ENCODE measurements at places on chromosomes 2 and 18.
A peak's percentile ranks its signal among the peaks of the same experiment; 100 is the strongest.

DNA sequence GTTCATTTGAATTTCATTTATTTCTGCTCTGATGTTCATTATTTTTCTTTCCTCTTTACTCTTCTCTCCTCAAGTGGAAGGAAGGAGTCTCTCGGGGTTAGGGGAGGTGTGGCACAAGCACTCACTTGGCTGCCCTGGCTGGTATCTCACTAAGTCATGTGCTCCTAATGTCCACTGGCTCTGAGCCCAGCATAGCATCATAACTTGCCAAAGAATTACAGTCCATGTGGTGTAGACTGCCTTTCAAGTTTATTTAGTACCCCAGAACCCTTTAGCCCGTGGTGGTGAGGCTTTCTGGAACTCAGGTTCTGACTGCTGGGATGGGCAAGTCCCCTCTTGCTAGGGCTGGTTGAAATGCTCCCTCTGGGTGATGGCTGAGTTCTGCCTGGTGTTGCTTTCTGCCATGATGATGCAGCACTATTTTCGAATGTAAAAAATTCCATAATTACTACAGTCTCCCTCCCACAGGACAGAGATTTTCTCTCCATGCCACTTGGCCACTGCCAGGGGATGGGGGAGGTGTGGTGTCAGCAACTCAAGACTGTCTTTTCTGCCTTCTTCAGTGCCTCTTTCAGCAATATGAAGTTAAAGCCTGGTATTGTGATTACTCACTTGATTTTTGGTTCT lies 22.2 kb downstream of the SPAG16 start:
- DNase-seq, result no peak

DNA sequence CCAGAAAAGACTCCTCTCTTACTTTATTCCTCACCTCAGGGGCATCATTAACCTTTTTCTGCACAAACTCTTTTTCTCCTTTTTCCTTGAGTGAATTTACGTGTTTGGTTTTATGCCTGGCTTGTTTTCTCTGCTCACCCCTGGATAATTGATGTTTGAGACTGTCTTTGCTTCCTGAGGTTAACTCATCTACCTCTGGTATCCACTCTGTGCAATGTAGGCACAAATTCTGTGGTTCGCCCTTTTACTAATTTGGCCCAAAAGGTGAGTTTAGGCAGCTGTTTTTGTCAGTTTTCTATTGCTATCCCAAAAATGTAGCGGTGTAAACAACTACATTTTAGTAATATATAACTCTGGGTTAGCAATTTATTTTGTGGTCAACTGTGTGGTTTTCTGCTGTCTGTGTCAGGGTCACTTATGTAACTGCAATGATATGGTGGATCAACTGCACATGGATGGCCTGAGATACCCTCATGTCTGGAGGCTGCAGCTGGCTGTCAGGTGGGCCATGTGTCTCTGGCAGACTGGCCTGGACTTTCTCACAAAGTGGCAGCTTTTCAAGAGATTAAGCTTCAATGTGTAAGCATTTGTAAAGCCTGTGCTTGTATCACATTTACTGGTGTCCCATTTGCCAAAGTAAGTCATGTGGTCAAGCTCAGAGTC lies 329.7 kb downstream of the FSIP2 start:
- no peak for DNase-seq

GRCh38 chr2:217804791-217805667 lies 197.8 kb downstream of the TNS1 start:
- DNase-seq, result no peak

- DNase-seq, result no peak
Observed at GRCh38 chr2:238839428-238839827, 8.5 kb upstream of the TWIST2 start.

GRCh38 chr2:207123335-207123744 lies 42.4 kb downstream of the KLF7 start:
- DNase-seq, result no peak

DNA sequence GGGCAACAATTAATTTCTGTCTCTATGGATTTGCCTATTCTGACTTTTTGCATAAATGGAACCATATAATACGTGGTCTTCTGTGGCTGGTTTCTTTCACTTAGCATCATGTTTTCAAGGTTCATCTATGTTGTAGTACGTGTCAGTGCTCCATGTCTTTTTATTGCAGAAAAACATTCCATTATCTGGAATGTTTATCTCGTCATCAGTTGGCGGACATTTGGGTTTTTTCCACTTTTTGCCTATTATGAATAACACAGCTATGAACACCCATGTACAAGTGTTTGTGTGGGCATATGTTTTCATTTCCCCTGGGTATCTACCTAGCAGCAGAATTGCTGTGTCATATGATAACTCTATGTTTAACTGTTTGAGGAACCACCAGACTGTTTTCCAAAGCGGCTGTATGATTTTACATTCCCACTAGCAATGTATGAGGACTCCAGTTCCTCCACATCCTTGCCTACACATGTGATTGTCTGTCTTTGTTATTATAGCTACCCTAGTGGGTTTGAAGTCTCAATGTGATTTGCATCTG lies 49.9 kb downstream of the MYO7B start:
- DNase-seq, result no peak

DNA sequence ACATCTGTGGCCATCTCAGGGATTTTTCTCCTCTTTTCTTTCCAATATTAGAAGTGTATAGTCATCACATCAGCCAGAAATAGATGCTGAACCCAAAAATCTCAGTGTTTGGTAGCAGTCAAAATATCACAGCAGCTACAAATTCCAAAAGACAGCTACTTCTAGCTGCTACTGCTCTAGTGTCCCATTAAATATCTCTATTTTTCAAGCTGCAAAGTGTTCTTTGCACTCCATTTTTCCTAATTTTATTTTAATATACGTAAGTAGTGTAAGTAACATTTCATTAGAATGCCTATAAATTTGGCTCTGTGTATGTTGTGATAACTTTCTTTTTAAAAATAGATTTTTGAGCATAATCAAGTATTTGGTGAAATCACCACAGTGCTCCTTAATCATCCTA lies 967.3 kb downstream of the BCL11A start:
- no peak for DNase-seq

DNA sequence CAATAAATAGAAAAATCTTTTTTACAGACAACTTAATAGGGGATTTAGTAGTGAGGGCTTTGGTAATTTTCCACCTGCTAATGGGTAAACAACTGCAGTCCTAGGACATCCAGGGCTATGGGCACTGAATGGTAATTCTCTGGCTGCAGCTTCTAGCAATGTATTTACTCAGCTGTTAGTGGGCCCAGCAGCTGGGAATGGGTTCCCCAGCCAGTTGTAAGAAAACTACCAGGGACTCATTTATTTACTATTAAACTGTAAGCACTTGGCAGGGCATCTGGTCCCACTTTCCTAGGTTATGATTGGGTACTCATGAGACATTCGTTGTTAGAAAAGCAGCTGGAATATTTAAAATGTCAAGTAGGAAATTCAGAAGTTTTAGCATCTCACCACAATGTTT lies 363.8 kb upstream of the TRIB2 start:
- DNase-seq, result no peak

- DNase-seq, result peak; percentile 20
Observed at GRCh38 chr2:3839476-3839875, 136.1 kb downstream of the DCDC2C start.

- DNase-seq, result no peak
Observed at GRCh38 chr2:6880200-6880733, 2.7 kb downstream of the RSAD2 start.

GRCh38 chr2:28391564-28392296 lies 928 bp upstream of the FOSL2 start:
- peak; percentile 62 for DNase-seq

DNA sequence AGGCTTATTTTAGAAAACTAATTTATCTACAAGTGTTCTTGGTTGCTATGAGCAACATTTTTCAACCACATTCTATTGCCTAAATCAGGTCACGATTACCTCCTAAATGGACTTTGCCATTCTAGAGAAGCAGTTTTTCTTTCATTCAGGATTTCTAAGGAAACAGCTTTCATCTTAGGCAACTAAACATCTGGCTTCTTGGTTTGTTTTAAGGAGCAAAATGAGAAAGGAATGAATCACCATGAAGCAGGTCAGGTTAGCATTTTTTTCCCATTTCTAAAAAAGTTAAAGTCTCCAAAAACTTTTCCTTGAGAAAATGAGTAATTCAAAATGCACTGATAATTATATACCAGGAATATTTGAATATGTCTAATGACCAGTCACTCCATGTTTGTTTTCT lies 114.8 kb downstream of the GAREM1 start:
- DNase-seq, result no peak

GRCh38 chr2:16973586-16974286 lies 308.1 kb upstream of the CYRIA start:
- no peak for DNase-seq

GRCh38 chr2:224302952-224303351 lies 99.0 kb downstream of the FAM124B start:
- DNase-seq, result no peak

- DNase-seq, result no peak
Observed at GRCh38 chr2:219569041-219569440, 2.3 kb downstream of the OBSL1 start.

- DNase-seq, result peak; percentile 17
Observed at GRCh38 chr2:69914950-69915945, at the start of gene MXD1. TSS of gene MXD1 (plus strand) at chr2:69915109. CDS start at chr2:69915331, 222 bp downstream.

DNA sequence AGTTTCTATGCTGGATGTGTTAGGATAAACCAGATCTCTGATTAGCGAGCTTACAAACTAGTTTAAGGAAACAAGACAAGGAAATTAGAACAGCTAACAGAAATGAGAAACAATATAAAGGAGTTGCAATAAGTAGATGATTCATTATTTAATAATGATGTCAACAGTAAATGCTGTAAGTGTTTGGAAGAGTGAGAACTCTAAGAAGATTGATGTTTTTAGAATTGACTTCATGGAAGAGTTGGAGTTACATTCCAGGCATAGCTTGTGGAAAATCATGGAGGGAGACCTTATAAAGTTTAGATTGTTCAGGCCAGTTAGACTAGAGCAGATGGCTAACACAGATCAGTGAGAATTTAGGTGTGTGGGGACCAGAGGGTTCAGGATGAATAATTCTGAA lies 32.6 kb downstream of the PPP1R1C start:
- no peak for DNase-seq

- DNase-seq, result no peak
Observed at GRCh38 chr2:188964976-188965546, 9.1 kb upstream of the COL3A1 start.

GRCh38 chr2:43343573-43344304 lies 117.3 kb upstream of the ZFP36L2 start:
- peak; percentile 64 for DNase-seq

DNA sequence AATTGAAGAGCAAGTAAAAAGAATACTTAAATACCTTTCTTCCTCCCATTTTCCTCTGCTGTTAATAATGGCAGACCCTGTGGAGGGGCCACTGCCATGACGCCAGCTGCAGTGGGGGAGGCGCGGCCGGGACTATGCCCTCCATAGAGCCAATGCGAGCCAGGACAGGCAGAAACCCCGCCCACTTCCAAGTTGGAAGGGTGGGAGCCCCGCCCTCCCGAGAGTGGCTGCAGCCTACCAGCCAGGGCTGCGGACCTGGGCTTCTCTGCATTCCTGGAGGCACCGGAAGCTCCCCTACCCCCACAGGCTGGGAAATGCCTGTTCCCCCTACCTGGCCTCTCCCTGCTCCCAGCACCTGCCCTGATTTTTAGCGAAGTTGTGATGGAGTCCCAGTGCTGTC lies 439.4 kb upstream of the CDH19 start:
- DNase-seq, result no peak

DNA sequence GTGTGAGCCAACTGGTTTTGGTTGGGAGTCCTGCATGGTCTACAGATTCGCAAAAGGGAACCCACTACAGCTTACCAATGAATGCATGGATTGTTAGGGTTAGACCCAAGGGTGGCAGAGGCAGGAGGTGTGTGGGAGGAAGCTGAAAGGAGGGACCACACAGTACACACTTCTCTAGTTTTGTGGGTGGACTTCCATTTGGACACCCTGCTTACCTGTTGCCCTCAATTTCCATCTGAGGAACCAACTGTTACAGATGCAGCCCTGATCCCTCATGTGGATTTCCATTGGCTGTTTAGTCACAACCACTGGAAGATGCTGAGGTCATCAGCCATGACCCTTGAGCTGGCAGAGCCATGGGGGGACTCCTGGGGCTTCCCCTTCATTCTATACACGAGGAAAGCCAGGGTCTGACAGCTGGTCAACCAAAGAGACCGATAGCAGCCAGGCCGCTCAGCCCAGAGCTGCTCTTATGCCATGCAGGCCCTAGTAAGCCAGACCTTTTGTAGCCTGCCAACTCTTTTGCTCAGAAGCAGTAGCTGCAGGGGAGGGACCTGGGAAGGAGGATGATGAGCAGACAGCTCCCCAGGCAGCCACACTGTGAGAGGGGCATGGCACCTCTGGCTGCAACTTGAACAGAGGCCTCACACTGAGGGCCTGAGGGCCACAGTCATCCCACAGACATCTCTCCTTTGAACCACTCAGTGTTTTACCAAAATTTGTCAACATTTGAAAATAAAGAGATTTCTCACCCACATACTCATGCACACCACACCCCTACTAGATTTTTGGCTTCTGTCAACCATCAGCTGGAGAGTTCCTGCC lies 162.1 kb downstream of the SETBP1 start:
- DNase-seq, result no peak

- no peak for DNase-seq
Observed at GRCh38 chr18:42112657-42113420, 157.8 kb downstream of the PIK3C3 start.

- DNase-seq, result no peak
Observed at GRCh38 chr2:226658555-226658954, 141.1 kb downstream of the IRS1 start.

DNA sequence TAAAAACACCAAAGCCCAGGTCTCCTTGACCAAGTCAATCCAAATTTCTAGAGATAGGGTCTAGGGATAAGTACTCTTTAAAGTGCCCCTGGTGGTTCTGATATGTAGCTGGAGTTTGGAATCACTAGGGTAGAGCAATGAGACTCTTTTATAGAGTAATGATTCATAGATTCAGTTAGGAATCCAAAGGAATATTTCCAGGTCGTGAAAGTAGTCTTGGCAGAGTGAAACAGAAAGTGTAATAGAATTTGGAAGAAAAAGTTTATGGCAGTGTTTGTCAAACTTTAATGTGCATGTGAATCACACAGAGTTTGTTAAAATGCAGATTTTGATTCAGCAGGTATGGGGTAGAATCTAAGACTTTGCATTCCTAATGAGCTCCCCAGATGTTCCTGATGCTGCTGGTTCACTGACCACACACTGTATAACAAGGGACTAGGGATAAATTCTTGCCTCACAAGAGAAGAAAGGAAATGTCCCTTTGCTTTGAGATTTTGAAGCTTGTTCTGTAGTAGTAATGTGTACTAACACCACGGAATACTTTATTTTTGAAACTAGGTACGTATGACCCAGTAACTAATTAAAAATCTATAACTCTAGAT lies 1.8 kb downstream of the UPP2 start:
- DNase-seq, result no peak

DNA sequence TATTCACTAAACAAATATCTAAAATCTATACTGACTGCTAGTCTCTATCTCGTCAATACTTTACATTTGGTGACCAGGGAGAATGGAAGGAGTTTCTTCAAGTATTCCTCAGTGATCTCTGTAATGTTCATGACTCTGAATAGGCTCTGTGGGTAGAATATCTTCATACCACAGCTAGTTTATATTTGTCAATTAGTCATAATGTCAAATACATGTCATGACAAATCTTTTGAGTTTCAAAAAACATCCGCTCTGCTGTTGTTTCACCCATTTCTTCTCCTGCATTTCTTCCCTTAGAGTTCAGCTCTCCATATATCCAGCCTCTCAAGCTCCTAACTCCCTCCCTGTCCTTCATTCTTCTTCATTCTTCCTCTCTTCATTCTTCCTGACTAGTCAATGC lies 206.5 kb upstream of the FANCL start:
- DNase-seq, result no peak

Data from left kidney (tissue), 8 donors.